Nasal cavity respiratory epithelium epithelial cell of viscerocranial mucosa (primary cell): ENCODE measurements at places on chromosomes 11 and 22. TPM values are rescaled to one million over a fixed set of nuclear protein-coding genes. Genes with fewer than 3 reads are reported as not detected.

NRIP3 gene
- 1.00 and 3.8 TPM in 2 replicates for total RNA-seq

SLC22A25 gene
- total RNA-seq: not detected in 2 replicates

RFPL1 gene
- total RNA-seq: not detected in 2 replicates

OR52N4 gene
- total RNA-seq: not detected in 2 replicates

C11orf97 gene
- total RNA-seq: not detected in 2 replicates

PRDX5 gene
- total RNA-seq: 188 and 482 TPM in 2 replicates

SAA2 gene
- 1.7 and 37.6 TPM in 2 replicates for total RNA-seq

LRRN4CL gene
- 0.14 and 1.4 TPM in 2 replicates for total RNA-seq

DDI1 gene
- not detected in 2 replicates for total RNA-seq

GNG3 gene
- total RNA-seq: not detected in 2 replicates

PHOX2A gene
- not detected in 2 replicates for total RNA-seq

BBOX1 gene
- 0.68 and 5.4 TPM in 2 replicates for total RNA-seq

SLC5A4 gene
- not detected in 2 replicates for total RNA-seq

PTPN5 gene
- not detected in 2 replicates for total RNA-seq

CD3G gene
- not detected in 2 replicates for total RNA-seq

GTSE1 gene
- total RNA-seq: under 0.01 TPM in 2 replicates
